ENCODE measurements at places on chromosomes 4 and X.

DNA sequence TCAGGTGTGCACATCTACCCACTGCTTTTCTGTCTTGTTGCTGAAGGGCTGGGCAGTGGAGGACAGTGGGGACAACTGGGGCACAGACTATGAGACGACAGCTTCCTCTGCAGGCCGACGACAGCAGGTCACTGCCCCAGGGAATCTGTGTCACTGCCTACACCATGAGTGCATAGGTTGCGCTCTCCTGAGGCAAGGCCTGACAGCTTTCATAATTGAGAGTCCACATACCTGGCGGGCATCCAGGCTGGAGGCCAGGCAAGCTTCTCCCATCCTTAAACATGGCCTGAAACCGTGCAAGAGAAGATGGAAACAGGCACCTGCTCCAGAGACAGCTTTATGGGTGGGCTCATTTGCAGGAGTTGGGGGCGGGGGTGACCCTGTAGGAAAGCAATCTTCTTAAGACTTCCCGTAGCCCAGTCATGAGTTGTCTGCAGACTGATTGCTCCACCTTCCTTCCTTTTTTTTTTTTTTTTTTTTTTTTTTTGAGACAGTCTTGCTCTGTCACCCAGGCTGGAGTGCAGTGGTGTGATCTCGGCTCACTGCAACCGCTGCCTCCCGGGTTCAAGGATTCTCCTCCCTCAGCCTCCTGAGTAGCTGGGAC lies 2.9 kb downstream of the ANOS1 start:
- DNase-seq, result no peak
- no peaks in the 10 kb centered on the region for H3K4me1 ChIP-seq
- no peaks in the 10 kb centered on the region for H3K27me3 ChIP-seq

DNA sequence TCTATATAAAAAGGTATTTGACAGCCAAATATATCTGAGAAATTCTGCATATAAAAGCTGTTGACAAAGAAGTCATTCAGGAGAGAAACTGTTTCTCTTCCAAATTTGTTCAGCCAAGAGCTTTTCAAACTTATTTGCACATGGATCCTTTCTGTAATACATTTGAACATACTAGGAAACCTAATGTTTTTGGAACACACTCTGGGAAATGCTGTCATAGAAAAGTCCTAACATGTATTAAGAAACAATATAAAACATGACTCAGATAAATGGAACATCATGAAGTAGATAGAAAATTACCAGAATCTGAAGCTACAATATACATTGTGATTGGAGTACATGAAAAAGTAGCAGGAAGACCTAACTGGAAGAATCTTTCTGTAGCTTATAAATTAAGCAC lies 781.5 kb upstream of the EPHA5 start:
- H3K27me3 ChIP-seq, result no peaks in the 10 kb centered on the region
- H3K4me1 ChIP-seq, result no peaks in the 10 kb centered on the region

- H3K27ac ChIP-seq, result no peak overlapping the region
- DNase-seq, result no peak
- H3K4me3 ChIP-seq, result no peak overlapping the region
- peaks cover 42% of the 10 kb centered on the region for H3K36me3 ChIP-seq
- H3K27me3 ChIP-seq, result no peaks in the 10 kb centered on the region
These were observed 20.4 kb downstream of the NELFA start for GRCh38 chr4:1988327-1988724.

DNA sequence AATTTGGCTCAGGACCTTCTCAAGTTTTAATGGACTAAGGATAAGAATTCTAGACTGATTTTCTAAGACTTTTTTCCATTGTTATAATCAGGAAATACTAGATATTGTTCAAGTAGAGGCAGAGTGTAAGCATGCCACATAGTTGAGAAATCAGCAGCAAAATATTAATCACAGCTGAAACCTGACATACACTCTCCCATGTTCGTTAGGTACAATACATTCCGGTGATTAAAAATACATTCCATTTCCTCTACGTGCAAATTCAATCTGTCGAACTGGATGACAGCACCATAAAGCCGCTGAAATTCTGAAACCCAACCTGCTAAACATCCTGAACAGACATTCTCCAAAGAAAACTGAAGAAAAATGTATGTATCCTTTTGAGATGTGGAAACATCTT lies 587.6 kb upstream of the DIPK2B start:
- no peak overlapping the region for H3K4me3 ChIP-seq
- no peaks in the 10 kb centered on the region for H3K36me3 ChIP-seq
- H3K27ac ChIP-seq, result no peak overlapping the region
- H3K4me1 ChIP-seq, result peaks cover 10% of the 10 kb centered on the region

DNA sequence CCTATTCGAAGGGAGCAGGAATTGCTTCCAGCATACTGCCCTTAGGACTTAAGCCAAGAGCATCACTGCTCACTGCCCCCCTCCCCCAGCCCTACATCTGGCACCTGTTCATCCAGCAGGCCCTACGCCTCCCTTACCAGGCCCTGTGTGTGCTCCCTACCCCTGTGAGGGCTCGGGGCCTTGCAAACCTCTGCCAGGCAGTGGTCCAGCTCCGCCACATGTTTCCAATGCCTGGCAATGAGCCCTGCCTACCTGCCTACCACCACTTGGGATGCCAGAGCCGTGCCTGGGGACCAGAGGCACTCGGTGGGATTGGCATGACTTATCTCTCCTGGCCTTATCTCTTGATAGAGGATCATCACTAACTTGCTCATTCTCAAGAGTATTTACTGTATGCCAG lies 27.5 kb upstream of the MTM1 start:
- no peaks in the 10 kb centered on the region for H3K36me3 ChIP-seq
- H3K27me3 ChIP-seq, result no peaks in the 10 kb centered on the region
- no peak overlapping the region for H3K27ac ChIP-seq
- H3K4me3 ChIP-seq, result no peak overlapping the region
- DNase-seq, result no peak

- H3K4me3 ChIP-seq, result no peak overlapping the region
- H3K36me3 ChIP-seq, result no peaks in the 10 kb centered on the region
- H3K4me1 ChIP-seq, result no peaks in the 10 kb centered on the region
- DNase-seq, result no peak
These were observed 32.4 kb downstream of the KLHL8 start for GRCh38 chr4:87188048-87188447.

GRCh38 chrX:10519761-10520160 lies 100.6 kb downstream of the MID1 start:
- no peak overlapping the region for H3K27ac ChIP-seq
- DNase-seq, result no peak
- no peaks in the 10 kb centered on the region for H3K4me1 ChIP-seq

GRCh38 chr4:6229095-6229494 lies 28.7 kb upstream of the JAKMIP1 start:
- no peak for DNase-seq
- no peaks in the 10 kb centered on the region for H3K27me3 ChIP-seq
- no peak overlapping the region for H3K4me3 ChIP-seq

DNA sequence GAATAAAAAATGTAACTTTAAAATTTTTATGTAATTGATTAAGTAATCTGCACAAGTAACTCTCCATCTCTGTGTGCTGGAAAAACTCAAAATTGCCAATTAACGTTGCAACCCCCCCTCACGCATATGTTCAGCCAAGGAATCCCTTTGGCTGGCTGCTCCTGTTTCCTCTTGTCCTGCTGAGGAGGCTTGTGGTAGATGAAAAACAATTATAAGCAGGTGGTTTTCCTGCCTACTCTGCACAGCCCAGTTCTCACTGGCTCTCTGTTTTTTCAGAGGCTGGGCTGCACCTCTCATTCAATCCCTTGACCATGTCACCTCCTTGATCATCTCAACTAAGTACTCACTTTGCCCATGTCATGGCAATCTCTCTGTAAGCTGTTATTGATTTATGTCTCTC lies 1068.4 kb downstream of the ARAP2 start:
- no peaks in the 10 kb centered on the region for H3K27me3 ChIP-seq
- no peak overlapping the region for H3K27ac ChIP-seq
- no peak overlapping the region for H3K4me3 ChIP-seq
- H3K36me3 ChIP-seq, result no peaks in the 10 kb centered on the region
- H3K4me1 ChIP-seq, result no peaks in the 10 kb centered on the region

DNA sequence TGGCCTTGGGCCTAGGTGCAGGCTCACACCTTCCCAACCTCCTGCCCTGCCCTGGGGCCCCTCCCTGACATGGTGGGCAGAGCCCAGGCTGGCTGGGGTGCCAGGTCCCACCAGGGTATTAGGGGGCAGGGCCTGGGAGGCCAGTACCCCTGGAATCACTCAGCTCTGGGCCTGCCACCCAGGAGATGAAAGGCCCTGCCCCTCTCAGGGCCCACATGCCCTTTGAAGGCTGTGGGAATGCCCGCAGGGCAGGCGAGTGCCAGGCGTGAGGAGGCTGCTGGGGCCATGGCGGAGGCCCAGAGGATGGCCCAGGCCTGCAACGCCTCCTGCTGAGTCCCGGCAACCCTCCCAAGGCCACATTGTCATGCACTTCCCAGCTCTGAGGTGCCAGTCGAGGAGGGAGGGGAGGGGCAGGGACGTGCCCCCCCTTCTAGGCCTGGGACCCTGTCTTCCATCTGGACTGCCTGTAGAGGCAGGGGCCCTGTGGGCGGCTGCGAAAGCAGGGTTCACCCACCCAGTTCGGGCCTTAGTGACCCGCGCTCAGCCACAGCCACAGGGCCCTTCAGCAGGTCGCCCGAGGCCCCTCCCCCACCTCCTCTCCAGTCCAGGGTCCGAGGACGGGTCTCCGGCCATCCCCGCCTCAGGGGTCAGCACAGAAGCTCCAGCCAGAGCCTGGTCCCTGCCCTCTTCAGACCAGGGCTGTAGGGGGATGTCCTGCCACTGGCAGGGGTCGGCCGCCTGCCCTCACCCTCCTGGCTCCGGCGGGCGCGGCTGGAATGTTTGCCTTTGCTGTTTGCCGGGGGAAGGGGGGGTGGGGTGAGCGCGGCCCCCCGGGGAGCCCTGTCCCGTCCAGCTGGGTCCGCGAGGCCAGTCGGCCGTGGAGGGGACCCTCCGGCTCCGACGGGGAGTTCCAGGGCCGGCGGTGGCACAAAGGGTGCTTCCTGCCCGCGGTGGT lies 26.7 kb upstream of the FGFR3 start:
- H3K36me3 ChIP-seq, result no peaks in the 10 kb centered on the region
- H3K4me3 ChIP-seq, result no peak overlapping the region
- no peak for DNase-seq

GRCh38 chr4:165204462-165204830 lies 2.9 kb upstream of the KLHL2 start:
- H3K27me3 ChIP-seq, result no peaks in the 10 kb centered on the region
- no peaks in the 10 kb centered on the region for H3K36me3 ChIP-seq
- DNase-seq, result no peak
- peaks cover 23% of the 10 kb centered on the region for H3K4me1 ChIP-seq
- H3K4me3 ChIP-seq, result no peak overlapping the region

DNA sequence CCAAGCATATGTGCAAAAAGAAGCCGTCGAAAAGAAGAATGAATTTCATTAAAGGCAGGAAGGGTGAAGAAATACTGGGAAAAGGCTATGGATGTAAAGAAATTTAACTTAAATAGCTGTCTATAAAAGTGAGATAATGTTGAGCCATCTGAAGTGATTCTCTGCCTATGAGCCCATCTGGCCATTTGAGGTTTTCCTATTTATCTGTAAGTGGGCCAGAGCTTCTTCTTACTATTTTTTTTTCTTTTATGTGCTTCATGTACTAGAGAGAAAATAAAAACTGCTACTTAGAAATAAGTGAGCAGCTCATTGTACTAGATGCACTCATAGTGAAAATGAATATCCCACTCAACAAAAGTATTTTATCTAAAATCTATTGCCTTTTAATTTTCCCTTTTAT lies 725.7 kb downstream of the FSTL5 start:
- H3K27me3 ChIP-seq, result no peaks in the 10 kb centered on the region
- no peak overlapping the region for H3K27ac ChIP-seq
- no peak overlapping the region for H3K4me3 ChIP-seq
- no peaks in the 10 kb centered on the region for H3K4me1 ChIP-seq
- H3K36me3 ChIP-seq, result no peaks in the 10 kb centered on the region

DNA sequence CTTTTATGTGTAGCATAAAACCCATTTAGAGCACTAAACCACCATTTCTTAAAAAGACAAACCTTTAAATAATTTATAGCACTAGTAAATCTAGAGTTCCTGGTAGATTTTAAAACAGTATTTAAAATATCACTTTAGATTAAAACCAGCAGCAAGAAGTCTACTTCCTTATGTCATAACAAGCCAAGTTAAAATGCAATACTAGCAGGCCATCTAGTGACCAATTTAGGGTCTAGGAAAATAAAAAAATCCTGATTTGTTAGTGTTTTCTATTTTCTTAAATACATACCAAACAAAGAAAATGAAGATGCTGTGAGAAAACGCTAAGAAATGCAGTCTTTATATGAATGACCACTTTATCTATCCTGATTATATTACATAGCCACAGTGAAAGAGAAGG lies 53.9 kb downstream of the PAPSS1 start:
- H3K27me3 ChIP-seq, result no peaks in the 10 kb centered on the region
- H3K36me3 ChIP-seq, result no peaks in the 10 kb centered on the region
- no peak overlapping the region for H3K27ac ChIP-seq
- DNase-seq, result no peak

GRCh38 chr4:36709991-36710390 lies 428.6 kb downstream of the DTHD1 start:
- no peaks in the 10 kb centered on the region for H3K4me1 ChIP-seq
- H3K27ac ChIP-seq, result no peak overlapping the region
- no peaks in the 10 kb centered on the region for H3K27me3 ChIP-seq
- no peak for DNase-seq
- H3K4me3 ChIP-seq, result no peak overlapping the region

DNA sequence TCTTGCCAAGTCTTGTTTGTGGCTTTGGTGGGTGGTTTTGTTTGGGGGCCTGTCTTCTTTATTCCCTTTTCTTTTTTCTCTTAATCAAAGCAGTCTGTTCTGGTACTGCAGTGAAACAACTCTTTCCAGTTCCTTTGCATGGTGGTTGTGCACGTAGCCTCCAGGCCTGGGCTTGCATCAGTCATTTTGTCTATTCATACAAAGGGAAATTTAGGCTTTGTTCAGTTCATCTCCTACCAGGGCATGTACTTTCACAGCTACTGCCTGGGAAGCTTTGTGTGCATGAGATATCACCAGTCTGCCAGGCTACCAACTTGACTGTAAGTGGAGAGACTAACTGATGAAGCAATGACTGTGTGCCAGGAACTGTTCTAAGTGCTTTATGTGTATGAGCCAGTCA lies 8.5 kb downstream of the TRIM2 start:
- H3K27me3 ChIP-seq, result no peaks in the 10 kb centered on the region
- no peak for DNase-seq
- H3K4me3 ChIP-seq, result no peak overlapping the region
- no peaks in the 10 kb centered on the region for H3K36me3 ChIP-seq

DNA sequence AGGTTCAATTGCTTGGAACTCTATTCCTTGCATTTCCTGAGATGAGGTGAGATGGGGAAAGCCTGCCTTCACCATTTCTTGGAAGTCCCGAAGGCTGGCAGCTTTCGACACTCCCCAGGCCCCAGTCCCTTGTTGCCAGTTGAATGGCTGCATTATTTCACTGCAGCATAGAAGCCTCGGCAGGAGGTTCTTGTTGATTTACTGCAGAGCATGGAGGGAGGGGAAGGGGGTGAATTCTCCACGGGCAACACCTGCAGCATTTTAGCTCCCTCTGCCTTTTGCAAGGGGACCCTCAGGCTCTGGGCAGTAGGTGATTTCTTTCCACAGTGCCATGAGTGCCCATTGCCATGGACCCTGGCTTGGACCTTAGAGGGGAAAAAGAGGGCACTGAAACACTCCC lies 10.7 kb upstream of the BCLAF3 start:
- no peaks in the 10 kb centered on the region for H3K4me1 ChIP-seq
- no peaks in the 10 kb centered on the region for H3K36me3 ChIP-seq
- H3K27ac ChIP-seq, result no peak overlapping the region
- no peaks in the 10 kb centered on the region for H3K27me3 ChIP-seq

- H3K27me3 ChIP-seq, result no peaks in the 10 kb centered on the region
- H3K4me1 ChIP-seq, result no peaks in the 10 kb centered on the region
- H3K36me3 ChIP-seq, result no peaks in the 10 kb centered on the region
- no peak overlapping the region for H3K27ac ChIP-seq
- no peak overlapping the region for H3K4me3 ChIP-seq
- no peak for DNase-seq
These were observed 13.2 kb upstream of the PDE6B start for GRCh38 chr4:612052-612748.
